ENCODE measurements at places on chromosomes 11 and 22. TPM values are rescaled to one million over a fixed set of nuclear protein-coding genes. Genes with fewer than 3 reads are reported as not detected.

- no peak for DNase-seq
Observed at GRCh38 chr11:27120211-27120610, 79.6 kb downstream of the BBOX1 start.

DNA sequence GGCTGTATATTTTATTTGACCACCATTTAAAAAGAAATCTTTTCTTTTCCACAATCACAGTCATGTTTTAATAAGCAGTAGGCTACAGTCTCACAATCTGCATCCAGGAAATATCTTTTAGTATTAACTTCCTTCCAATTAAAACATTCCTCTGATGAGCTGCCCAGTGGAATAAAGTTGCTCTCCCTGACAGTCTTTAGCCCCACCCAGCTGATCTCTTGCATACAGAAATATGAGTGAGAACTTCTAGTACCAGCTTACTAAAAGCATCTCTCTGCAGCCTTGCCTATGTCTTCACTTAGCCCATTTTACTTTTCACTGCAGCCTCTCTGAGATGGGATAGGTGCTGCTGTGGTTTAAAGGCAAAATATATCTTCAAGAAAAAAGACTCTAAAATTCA is 143.4 kb upstream of the ANO3 start:
- DNase-seq = no peak

GRCh38 chr11:3041699-3042441 is 15.4 kb downstream of the CARS1 start:
- DNase-seq = peak; percentile 80

The OPCML gene
- 0.05 TPM for total RNA-seq

- DNase-seq = no peak
Observed at GRCh38 chr11:66020618-66021357, 5.5 kb downstream of the CATSPER1 start.

The DENND5A gene
- total RNA-seq = 105 TPM

GRCh38 chr22:19984851-19985811 is 31.5 kb downstream of the ARVCF start:
- DNase-seq = peak; percentile 55

All from Right ventricle myocardium inferior (tissue), 1 donor.